ENCODE measurements at places on chromosomes 11 and 22.

- no peak for DNase-seq
These were observed 407.4 kb downstream of the LRRC4C start for GRCh38 chr11:41051919-41052635.

DNA sequence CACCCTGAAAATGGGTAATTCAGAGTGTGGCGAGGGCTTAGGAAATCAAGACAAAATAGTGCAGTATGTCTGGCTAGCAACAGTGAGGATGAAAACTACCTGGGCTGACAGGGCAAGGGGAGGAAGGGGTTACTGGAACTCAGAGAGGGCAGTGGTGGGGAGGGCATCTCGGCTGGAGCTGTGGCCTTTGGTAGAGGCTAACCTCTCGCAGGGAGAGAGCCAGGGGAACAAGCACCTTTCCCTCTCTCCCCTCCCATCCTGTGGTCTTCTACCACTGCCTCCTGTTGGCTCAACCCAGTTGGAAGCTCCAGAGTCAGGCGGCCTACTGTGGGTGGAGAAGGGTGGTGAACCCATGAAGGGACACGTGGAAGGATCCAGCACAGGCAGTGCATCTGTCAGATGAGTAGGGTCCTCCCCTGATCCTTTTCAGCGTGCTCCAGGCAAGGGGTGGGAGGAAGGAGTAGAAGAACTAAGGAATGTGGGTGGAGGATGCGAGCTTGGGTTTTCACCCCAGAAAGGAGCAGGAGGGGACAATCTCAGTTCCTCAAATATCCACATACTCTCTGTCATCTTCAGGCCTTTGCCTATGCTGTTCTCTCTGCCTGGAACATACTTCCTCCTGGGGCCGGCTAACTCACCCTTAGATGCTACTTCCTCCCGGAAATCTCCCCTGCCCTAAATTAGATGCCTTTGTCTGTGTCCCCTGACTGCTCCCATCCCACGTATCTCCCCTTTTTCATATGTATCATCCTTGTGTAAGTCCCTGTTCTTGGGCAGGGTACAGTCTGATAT lies 6.2 kb upstream of the KCNE3 start:
- no peak for DNase-seq

GRCh38 chr11:92739041-92739440 lies 230.4 kb upstream of the MTNR1B start:
- DNase-seq, result no peak

DNA sequence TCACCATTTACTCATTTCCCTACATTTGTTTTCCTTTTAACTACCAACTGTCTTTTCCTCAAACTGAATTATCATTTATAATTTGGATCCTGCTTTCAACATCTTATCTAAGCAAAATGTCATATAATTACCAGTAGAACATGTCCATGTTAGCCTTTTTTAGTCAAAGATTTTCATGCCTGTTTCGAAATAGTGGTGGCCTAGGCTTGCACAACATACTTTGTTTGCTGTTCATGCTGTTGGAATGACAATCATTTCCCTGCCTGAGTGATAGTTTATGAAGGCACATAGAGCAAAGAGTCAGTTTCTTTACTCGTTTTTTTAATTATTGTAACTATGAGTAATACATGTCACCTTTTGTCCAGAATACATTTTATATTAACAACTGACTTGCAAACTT lies 144.3 kb upstream of the ANO3 start:
- DNase-seq, result no peak

DNA sequence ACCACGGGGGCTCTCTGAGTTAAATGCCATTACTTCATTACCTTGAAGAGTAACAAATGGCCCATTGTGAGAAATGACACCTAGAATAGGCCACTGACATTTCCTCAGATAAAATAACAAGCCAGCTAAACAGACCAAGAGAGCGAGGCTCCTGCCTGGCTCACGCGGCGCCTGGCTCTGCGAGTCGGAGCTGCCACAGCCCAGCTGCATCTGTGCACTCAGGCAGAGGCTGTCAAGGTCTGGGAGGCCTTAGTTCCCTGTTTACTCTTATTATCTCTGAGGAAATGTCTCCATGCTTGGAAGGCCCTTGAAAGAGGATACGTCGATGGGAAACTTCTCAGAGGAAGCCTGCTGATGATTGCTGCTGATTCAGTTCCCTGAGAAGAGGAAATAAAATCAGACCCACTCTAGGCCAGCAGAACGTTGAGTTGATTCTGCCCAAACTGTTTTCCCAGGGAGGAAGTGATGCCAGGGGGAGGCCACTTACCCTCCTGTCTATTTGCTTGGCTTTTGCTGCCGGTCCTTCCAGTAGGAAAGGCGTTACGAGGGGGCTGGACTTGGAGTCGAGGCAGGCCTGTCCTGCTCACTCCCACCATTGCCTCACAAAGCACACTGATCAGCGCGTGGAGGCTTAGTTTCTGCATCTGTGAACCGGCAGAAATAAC lies 208.8 kb downstream of the TBC1D22A start:
- DNase-seq, result no peak

DNA sequence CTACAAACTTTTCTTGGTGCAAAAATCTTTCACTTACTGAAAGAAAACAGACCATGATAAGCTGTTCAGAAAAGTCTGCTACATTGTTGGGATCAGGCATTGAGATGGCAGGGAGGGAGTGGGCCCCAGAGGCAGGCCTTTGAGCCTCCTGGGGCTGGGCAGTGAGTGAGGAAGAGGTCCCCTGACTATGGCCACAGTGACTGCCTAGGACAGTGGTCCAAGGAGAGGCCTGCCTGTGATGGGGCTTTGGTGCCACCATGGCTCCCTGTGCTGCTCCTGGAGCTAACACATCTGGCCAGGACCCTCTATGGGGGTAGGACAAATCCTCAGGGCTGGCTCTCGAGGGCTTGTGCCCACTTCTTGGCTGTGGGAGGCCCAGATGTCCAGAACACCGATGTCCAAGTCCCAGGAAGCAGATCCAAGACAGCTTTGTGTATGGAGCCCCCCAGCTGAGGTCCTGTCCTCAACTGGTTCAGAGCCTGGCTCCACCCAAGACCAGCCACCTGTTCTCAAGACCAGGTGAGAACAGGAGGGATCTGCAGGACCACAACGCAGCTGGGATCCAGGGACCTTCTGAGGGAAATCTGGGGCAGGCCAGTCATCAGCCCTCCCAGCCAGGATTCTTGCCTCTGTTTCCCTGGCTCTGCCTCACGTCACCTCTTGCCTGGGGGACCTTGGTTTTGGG lies 36.9 kb downstream of the PPM1F start:
- DNase-seq, result no peak

GRCh38 chr11:34223021-34223813 lies 117.8 kb downstream of the NAT10 start:
- no peak for DNase-seq

DNA sequence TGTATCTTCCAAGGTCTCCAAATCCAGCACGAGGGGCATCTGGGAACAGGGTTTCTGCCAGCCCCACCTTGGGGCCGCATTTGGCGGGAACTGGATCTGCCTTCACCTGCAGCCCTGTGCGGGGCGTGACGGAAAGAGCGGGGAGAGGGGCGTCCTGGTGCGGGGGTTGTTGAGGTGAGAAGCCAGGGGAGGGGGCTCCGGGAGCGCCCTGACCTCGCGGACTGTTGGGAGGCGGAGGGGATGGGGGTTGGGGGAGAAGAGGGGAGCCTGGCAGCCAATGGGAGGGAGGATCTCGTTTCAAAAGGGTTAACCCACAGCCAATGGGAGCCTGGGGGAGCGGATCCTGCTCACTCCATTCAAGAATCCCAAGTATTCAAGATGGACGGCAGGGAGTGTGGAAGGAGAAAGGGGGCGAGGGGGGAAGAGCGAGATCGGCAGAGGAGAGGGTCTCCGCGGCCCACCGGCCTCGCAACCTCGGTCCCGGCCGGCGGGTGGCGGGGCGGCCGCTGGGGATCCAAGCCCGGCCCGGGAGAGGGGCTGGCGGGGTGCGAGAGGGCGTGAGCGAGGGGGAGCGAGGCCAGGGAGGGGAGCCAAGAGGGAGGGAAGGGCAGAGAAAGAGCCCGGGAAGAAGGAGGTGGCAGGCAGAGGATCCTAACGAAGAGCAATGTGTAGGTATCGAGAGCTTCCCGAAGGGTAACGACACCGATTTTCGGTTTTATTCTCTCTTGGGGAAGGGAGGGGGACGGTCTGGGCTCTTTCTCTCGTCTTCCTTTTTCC lies 11.5 kb downstream of the YPEL4 start:
- DNase-seq, result no peak

GRCh38 chr11:130544266-130544665 lies 95.8 kb downstream of the ADAMTS15 start:
- no peak for DNase-seq

- DNase-seq, result no peak
These were observed 120.7 kb upstream of the TOP3B start for GRCh38 chr22:22103078-22103875.

- no peak for DNase-seq
These were observed 80.7 kb downstream of the GGT1 start for GRCh38 chr22:24683691-24684090.

GRCh38 chr22:17199003-17199731 lies 20.1 kb downstream of the ADA2 start:
- no peak for DNase-seq

GRCh38 chr22:35539487-35539886 lies 1.1 kb upstream of the RASD2 start:
- no peak for DNase-seq

- DNase-seq, result no peak
These were observed 100.6 kb downstream of the PHF21B start for GRCh38 chr22:44909241-44909640.

DNA sequence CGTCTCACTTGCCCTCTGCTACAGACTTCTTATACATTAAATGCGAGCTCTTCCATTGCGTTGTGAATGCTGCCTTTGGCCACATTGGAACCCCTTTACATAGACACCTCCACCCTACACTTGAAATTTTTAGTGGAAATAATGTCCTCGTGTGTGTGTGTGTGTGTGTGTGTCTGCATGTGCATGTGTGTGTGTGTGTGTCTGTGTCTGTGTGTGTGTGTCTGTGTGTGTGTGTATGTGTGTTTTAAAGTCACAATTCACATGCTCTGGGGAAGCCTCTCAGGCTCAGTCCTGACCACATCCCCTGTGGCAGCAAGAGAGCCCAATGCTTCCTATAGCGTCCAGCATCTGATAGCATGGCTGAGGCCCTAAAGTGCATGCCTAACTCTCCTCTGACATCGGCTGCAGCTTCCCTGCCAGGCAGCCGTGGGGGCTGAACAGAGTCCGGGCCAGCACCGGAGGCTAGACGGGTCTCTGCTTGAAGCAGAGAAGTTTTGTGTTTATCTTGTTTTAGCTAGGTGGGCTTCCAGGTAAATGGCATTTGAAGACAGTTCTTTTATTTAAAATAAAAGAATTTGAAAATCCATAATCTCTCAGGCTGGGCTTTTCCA lies 64.5 kb upstream of the EMID1 start:
- no peak for DNase-seq

DNA sequence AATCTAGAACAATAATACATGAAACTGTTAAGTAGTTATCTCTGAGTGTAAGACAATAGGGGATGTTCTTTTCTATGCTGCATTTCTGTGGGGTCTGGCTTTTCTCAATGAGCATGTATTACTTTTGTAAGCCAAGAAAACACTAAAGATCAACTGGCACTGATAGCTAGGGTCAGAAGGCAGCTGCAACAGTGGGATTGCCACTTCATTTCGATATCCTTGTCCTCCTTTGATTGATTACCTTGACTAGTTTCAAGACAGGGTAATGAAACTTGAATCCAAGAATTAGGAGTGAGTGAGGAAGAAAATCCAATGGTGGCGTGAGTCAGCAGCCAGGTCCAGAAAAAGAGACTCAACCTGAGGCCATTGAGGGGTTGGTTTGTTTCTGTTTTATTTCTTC lies 46.5 kb downstream of the FEZ1 start:
- DNase-seq, result no peak

DNA sequence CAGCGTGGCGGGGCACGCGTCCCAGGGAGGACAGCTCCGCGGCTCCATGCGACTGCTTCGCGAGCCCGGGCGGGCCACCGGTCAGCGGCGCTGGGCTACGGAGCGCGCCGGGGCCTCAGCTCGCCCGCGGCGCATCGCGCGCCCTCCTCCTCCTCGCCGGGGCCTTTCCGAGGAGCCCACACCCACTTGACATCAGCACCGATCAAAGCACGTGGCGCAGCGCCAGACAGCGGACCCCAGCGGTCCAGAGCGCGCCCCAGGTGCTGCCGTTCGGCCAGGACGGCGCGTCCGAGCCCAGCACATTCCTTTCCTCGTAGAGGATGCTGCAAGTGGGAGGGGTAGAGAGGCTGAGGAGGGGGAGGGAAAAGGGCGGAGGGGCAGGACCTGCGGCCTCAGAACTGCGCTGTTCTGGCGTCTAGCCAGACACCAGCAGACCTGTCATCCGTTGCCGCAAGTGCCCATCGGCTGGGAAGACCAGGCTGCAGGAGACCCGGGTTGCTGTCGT lies 88.6 kb downstream of the PLEKHA7 start:
- no peak for DNase-seq

- DNase-seq, result no peak
These were observed 273.7 kb upstream of the KIRREL3 start for GRCh38 chr11:127274328-127274676.

DNA sequence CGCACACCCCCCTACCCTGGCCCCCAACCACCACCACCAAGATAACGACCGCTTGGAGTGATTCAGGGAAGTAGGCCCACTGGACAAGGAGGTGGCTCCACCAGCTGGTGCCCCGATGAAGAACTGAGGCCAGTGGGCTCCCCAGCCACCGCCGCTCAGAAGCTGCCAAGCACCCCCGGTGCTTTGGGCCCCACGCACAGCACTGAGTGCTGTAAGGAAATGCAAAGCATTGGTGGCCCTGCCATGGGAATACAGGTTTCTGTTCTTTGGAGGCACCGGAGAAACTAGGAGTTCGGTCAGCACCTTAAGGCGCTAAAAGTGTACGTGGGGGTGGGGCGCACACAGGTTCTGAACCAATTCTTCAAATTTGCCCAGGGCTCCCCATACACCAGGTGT lies 664 bp upstream of the PRSS23 start:
- no peak for DNase-seq

DNA sequence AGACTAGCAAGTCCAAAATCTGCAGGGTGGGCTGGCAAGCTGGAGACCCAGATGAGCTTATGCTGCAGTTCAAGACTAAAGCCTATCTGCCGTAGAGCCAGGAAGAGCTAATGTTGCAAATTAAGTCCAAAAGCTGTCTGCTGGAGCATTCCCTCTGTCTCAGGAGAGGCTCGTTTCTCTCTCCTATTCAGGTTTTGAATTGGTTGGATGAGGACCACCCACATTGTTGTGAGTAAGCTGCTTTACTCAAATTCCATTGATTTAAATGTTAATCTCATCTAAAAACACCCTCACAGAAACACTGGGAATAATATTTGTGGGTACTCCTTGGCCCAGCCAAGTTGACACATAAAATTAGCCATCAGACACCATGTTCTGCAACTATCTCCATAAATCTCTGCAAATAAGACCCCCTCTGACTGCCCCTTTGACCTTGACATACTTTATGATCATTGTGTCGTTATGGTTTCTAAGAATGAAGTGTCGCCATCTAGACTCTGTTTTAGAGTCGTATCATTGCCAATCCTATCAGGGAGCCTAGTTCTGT lies 16.8 kb upstream of the CUL5 start:
- DNase-seq, result no peak
